ENCODE measurements at places on chromosomes 13 and 19. TPM values are rescaled to one million over a fixed set of nuclear protein-coding genes. Genes with fewer than 3 reads are reported as not detected.

GRCh38 chr13:71005919-71006318 lies 861.1 kb downstream of the DACH1 start:
- DNase-seq: no peak

Gene ANGPTL4
- 46.7 TPM for total RNA-seq

- DNase-seq: peak; percentile 77
Measured at GRCh38 chr19:35935911-35936737, at the start of gene LRFN3. LRFN3 (plus strand) TSS chr19:35936374; CDS start chr19:35939426, 3,052 bp downstream.

Gene MCEMP1
- total RNA-seq: not detected

GRCh38 chr13:50587115-50587514 lies 256.4 kb downstream of the DLEU7 start:
- DNase-seq: no peak

GRCh38 chr19:37763488-37763887 lies 15.9 kb downstream of the ZNF573 start:
- DNase-seq: no peak

GRCh38 chr19:35478794-35479677 lies 11.2 kb downstream of the KRTDAP start:
- no peak for DNase-seq

GRCh38 chr19:54335164-54335563 lies 3.8 kb downstream of the LILRA4 start:
- DNase-seq: no peak

Gene AZU1
- not detected for total RNA-seq

- no peak for DNase-seq
Measured at GRCh38 chr13:26448032-26448431, 109.5 kb upstream of the WASF3 start.

Gene SKA3
- 18.5 TPM for total RNA-seq
